ENCODE measurements at places on chromosomes 2 and 18. TPM values are rescaled to one million over a fixed set of nuclear protein-coding genes. Genes with fewer than 3 reads are reported as not detected.

The WDR35 gene
- total RNA-seq: 12.0 TPM

The GKN1 gene
- total RNA-seq: 0.94 TPM

The IDH1 gene
- 73.0 TPM for total RNA-seq

The IL36A gene
- total RNA-seq: not detected

The UNC80 gene
- total RNA-seq: not detected

The PSMD14 gene
- total RNA-seq: 121 TPM

The CIB4 gene
- 0.16 TPM for total RNA-seq

The INPP4A gene
- 9.3 TPM for total RNA-seq

The DGKD gene
- 74.1 TPM for total RNA-seq

The KIAA2012 gene
- total RNA-seq: not detected

The HSBP1L1 gene
- total RNA-seq: 13.6 TPM

Measured in A549 treated with Hydrocortisone at 1 μM for 4 hours (cell line).